Activated naive CD4-positive, alpha-beta T cell (primary cell): ENCODE measurements at places on chromosomes 7 and 10.

- DNase-seq: no peak
These were observed 183.5 kb upstream of the CDCA7L start for GRCh38 chr7:22129166-22129565.

- no peak for DNase-seq
These were observed 6.3 kb upstream of the CALD1 start for GRCh38 chr7:134773164-134773563.

DNA sequence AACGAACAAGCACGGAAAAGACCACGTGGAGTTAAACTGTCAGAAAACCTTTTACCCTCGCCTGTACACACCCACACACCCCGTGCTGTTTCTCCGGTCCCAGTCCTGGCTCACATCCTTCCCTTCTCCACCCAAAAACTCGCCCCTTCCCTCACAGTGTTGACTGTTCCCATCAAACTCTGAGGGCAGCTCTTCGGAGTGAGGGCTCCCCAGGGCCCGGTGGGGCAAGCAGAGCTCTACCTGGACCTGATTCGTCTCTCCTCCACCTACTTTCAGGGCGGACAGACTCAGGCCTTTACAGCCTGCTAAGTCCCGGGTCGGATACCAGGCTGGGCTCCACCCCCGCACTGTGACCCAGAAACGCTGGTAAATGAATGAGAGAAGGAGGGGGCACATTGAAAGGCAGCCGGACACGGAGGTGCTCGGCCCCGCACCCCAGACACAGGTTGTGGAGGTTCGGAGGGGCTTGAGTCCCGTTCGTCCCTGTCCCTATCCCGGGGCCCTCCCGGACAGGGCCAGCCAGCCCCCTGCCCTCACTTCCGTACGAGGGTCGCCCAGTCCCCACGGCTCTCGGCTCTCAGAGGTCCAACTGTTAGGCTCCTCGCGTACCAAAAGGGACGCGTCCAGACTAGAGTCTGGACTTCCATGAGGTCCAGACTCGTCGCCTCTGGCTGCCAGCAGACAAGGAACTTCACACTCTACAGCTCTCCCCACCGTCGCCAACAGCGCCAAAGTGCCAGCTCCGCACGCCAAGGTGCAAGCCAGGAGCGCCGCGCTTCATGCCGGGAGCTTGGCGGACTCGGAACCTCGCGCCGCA is 31.7 kb upstream of the ASL start:
- no peak for DNase-seq

DNA sequence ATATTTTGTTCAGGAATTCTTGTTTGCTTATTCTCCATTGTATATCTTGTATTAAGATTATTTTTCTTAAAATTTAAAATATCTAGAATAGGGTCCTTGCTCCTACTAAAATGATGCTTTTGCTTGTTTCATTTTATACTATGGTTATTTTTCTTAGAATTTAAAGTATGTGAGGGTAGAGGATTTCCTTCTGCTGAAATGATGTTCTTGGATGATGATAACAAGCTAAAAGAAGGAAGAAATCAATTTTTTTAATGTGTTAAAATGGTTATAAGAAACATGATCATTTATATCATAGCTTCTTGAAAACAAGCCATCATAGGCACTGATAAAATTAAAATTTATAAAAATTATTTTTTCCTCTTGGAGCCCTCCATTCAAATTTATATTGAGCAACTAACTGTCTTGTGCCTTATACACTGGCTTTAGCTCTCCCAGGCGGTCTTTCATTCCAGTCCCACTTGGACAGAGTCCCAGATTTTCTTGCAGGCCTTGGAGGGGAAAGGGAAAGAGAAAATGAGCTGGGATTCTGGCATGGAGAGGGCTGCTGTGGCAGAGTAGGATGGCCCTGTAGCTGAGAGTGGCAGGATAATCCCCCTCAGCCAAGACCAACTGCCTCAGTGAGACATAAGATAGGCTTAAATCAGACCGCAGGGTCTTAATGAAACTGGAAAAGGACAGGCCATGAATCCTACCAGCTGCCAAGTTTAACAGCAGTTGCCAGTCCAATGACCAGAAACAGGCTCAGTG is 60.2 kb downstream of the DNAJB9 start:
- DNase-seq: no peak

DNA sequence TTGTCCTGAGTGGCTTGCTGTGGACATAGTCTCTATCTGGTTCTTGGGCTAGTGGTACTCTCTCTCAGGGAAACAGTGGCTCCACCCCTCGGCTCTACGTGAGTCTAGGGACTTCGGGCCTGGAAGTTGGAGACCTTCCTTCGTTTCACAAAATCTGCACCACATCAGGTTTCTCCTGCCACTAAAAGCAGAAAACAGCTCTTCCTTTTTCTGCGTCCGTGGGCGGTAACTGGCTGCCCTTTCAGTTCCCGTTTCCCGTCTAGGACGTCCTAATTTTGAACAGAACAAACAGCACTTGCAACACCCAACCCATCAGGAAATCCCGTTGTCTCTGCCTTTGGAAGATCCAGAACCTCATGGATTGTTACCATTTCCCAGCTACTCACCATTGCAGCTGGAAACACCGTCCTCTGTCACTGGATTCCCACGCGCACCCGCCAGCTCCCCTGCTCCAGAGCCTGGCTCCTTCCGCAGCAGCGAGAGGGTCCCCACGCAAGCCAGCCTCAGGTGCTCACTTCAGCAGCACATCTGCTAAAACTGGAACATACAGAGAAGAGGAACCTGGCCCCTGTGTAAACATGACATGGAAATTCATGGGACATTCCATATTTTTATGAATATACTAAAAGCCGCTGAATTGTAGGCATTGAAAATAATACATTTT is 311.4 kb upstream of the AKR1E2 start:
- no peak for DNase-seq

GRCh38 chr10:69224862-69225657 is 4.9 kb downstream of the HKDC1 start:
- no peak for DNase-seq

- no peak for DNase-seq
These were observed 45.2 kb upstream of the BHLHA15 start for GRCh38 chr7:98165827-98166667.

GRCh38 chr7:80444811-80445210 is 67.1 kb downstream of the GNAT3 start:
- no peak for DNase-seq

DNA sequence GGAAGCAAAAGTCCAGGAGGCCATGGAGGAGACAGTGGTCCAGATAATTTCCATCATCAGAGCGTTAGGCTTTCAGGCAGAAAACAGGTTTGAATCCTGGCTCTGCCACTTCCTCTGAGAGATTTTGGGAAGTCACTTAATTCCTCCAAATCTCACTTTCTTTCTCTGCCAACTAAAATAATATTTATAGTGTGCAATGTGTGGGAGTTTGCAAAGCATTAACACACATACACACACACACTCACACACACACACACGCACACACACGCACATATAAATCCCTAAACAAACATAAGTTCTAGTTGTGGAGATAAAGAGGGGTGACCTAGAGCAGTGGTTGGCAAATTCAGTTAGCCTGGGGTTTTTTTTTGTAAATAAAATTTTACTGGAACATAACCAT is 84.8 kb downstream of the TRIL start:
- no peak for DNase-seq

DNA sequence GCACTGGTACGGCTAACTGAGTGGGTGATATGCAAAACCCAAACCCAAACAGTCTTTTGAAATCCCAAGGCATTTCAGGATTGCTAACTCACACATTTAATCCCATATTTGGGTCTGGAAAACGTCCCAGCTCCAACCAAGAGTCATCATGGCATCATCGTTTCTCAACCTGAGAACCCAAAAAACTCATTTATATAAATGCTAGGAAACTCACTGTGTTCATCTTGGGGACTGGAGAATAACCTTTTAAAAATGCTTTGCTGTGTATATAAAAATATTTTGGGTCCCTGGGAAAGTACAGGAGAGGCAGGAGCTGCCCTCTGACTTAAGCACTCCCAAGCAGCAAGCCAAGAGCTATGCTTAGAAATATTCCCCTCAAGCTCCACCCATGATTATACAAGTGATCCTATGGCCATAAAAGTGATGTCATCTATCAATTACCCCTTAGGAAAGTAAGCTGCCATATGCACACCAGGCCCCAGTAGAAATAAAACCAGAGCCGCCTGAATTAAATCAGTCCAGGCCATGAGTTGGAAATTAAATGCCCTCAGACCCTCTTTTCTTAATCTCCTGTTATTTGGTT is 352.1 kb downstream of the FRMD4A start:
- no peak for DNase-seq

DNA sequence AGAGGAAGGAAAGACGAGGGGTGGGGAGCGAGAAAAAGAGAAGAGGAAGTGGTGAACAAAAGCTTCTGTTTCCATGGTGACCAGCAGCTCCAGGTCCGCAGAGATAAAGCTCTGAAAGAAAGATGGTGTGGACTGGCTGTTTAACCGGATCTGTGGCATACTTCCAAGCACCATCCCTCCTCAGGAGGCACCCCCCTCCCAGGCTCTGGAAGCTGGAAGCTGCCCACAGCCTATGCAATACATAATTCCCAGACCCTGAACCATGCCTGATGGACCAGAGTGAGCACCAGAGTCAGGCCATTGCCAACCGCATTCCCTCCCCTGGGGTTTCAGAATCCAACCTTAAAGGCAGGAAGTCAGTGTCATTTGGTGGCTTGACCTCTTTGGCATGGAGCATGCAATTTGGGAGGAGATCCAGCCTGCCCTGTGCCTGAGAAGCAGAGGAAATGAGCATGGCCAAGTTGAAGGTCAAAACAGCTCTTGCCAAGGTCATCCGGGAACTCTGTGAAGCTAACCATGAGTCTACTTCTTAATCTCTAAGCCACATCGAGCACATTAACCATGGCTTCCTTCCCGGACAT is 22.2 kb upstream of the CPXM2 start:
- no peak for DNase-seq

DNA sequence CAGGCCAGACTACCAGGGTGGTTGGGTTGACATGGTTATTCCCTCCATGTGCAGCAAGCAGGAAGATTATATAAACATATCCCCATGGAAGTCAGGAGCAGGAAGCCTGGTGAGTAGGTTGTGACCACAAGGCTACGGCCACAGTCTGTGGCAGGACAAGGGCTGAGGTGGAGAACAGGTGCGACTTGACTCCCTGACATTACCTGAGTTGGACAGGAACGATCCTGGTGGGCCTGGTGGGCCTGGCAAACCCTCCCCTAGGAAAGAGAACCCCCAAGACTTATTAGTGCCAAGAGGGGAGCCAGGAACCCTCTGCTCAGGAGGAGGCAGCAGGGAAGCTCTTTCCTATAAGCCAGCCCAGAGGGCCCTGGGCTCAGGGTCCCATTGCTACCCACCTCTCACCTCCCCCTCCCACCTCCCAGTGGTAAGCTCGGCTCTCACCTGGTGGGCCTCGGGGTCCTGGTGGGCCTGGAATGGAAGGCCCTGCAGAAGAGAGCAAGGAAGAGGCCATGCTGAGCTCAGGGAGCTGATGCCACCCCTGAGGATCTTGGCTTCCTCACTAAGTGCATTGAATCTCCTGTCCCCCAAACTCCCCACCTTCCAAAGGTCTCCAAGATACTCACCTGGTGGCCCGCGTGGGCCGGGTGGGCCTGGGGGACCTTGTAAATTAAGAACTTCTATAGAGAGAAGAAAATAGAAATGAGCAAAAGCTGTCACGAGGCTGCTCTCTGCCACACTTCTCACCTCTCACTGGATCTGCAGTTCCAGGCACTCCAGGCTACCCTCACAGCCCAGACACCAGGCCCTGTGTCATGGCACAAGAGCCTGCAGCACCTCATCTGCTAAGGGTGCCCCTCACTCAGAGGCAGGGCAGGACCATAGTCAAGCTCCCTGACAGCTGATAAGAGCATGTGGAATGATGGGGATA is 44.6 kb downstream of the COL17A1 start:
- no peak for DNase-seq

GRCh38 chr7:116588641-116589594 is 64.1 kb downstream of the CAV1 start:
- no peak for DNase-seq

DNA sequence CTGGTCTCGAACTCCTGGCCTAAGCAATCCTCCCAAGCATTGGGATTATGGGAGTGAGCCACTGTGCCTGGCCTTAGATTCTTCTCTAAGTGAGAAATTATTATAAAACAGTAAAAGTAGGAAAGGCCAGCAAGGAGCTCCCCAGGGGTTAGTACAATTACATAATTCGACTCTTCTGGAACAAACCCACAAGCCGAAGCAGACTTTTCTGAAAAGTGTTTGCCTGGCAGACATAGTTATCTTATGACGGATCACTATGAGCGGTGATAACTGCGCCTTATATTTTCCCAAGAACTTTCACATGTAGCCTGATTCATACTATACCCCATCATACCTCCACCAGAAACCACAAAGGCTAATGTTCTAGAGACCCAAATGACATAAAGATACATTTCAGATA is 30.2 kb upstream of the SH3PXD2A start:
- DNase-seq: no peak

GRCh38 chr7:149735779-149736477 is 37.5 kb downstream of the ZNF467 start:
- no peak for DNase-seq

GRCh38 chr10:88735661-88736060 is 24.2 kb upstream of the LIPN start:
- no peak for DNase-seq

DNA sequence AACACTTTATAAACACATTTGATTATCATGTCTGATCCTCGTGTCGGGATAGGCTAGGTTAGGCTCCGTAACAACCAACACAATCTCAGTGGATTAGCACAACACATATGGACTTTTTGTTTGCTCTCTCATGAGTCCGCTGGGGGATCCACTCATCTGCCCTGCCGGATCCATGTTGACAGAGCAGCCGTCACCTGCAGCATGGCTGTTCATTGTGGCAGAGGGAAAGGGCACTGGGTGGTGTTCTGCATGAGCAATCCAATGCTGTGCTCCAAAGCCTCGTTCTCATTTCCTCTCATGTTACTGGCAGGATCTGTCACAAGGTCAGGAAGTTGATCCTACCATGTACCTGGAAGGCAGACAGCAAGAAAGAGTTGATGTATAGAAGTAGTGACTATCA is 62.5 kb upstream of the RAPGEF5 start:
- no peak for DNase-seq

- no peak for DNase-seq
These were observed 49.7 kb downstream of the CDK14 start for GRCh38 chr7:90645784-90646183.

DNA sequence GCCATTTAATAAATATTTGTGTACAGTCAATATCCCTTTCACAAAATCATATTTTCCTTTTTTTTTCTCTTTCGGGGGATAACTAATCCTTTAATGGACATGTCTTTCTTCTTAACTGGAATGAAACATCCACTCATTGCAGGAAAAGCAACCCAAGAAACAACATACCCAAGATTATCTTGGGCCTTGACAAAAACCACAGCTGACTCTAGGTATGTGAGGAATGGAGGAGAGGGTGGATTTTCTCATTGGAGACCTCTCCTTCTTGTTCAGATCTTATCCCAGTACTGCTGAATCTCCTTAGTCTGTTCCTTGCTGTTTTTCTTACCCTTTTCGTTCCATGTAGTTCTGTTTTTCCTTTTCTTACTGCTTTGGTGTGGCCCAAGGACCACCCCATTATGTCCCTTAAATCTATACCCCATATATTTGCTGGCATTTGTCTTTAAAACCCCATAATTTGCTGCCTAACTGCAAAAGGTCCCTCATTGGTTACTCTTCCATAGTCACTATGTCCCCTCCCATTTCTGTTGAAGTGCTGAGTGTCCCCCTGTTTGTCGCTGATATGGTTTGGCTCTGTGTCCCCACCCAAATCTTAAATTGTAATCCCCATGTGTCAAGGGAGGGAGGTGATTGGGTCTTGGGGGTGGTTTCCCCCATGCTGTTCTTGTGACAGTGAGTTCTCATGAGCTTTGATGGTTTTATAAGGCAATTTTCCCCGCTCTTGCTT is 6.8 kb upstream of the CDK6 start:
- DNase-seq: no peak

GRCh38 chr7:45126201-45126600 is 14.7 kb upstream of the TBRG4 start:
- no peak for DNase-seq

- DNase-seq: no peak
These were observed 1.1 kb upstream of the AQP1 start for GRCh38 chr7:30910411-30911073.
